ENCODE measurements at places on chromosomes 3 and 15.

DNA sequence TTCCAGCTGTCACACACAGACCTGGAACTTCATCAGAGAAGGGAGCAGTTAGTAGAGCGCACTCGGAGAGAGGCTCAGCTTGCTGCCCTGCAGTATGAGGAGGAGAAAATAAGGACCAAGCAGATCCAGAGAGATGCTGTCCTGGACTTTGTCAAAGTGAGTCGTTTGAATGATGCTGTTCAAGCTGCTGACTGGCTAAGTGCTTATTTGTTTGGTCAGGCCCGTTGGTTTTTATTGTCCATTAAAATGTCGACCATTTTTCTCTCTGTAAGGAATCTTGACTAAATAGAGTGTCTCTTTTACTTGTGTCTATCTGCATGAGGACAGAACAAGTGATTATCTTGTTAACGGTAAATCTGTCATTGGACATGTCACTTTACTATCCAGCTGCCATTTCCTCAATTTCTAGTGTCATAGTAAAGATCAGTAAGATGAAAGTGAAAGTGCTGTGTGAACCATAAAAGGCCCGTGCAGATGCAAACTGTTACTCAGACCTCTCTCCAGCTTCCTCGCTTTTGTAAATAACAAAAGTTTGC, 56.9 kb downstream of the LRCH3 start:
- DNase-seq, result peak; percentile 46

- DNase-seq, result no peak
Observed at GRCh38 chr15:42270551-42270950, 2.5 kb upstream of the GANC start.

DNA sequence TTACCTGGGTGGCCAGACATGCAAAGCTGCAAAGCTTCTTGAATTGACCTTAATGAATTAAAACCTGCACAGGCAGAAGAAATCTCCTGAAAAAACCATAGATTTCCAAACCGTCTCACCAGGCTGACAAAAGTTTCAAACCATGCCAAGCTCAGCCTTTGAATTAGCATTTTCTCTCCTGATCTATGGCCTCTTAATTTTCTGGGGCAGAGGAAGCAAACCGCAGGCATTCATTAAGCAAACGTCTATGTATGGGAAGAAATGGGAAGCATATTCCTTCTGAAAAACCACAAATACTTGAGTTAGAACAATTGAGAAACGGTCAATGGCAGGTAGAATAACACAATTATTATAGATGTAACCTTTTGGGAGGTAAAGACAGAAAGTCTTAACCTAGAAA, 500.2 kb upstream of the NR2F2 start:
- no peak for DNase-seq

- DNase-seq, result peak; percentile 78
Observed at GRCh38 chr3:49802719-49803464, at the start of gene INKA1. TSS of gene INKA1 (plus strand) at chr3:49803261. CDS start at chr3:49803393, 132 bp downstream.

- no peak for DNase-seq
Observed at GRCh38 chr15:67865766-67866165, 25.9 kb upstream of the RNU6-1 start.

Measured in stimulated activated naive CD4-positive, alpha-beta T cell (primary cell).